K562 (cell line): ENCODE measurements at places on chromosomes 11 and 22.

- DNase-seq, result no peak
Measured at GRCh38 chr11:129275828-129276227, 83.7 kb upstream of the ARHGAP32 start.

DNA sequence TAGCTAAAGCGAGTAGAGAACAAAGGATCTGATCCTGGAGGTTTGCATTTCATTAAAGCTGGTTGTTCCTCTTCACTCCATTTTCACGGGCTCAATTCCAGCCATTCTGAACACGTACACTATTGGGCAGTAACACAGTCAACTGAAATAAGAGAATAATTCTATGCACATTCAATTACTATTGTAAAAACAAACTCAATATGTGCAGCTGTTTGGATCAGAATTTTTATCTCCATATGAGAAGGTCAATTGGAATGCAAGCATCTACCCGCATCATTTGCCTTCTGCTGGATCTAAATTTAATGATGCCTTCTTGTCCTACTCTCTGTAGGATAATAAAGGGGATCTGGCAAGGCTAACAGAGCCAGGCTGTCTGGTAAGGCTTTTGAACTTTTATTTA is 562.8 kb upstream of the CCDC179 start:
- DNase-seq, result no peak

DNA sequence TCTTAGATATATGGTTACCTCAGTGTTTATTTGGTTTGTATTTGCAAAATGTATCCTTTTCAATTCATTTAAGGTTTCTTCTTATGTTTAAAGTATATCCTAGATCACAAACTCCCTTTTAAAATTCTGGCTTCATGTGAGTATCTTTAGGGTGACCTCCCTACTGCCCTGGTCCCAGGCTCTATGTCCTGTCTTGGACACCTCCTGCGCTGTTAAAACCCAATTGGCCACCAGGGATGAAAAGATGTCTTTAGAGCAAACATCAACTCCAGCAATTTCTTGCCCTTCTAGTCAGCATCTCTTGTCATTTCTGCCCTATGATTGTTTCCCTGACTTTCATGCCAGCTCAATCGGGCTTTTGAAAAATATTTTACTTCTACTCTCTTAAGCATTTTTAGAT is 28.8 kb upstream of the SYT13 start:
- DNase-seq, result no peak

DNA sequence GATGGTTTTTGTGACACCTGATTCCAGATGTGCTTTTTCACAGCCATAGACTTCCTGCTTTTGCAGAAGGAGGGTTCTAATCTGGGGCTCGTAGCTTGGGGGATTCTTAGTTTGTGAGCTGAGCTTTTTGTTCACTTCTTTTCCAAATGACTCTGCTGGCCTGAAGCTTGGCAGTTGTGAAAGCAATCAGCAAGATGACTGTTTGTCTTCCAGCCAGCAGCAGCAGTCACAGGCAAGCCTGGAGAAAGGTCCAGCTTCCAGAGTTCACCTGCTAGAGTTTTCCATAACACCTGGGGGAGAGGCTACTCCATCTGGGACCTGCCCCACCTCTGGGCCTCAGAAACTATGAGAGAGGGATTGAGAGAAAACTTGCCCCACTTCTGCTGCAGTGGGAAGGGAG is 4.1 kb downstream of the MARK2 start:
- no peak for DNase-seq

GRCh38 chr11:68878022-68878421 is 25.6 kb downstream of the MRPL21 start:
- no peak for DNase-seq

DNA sequence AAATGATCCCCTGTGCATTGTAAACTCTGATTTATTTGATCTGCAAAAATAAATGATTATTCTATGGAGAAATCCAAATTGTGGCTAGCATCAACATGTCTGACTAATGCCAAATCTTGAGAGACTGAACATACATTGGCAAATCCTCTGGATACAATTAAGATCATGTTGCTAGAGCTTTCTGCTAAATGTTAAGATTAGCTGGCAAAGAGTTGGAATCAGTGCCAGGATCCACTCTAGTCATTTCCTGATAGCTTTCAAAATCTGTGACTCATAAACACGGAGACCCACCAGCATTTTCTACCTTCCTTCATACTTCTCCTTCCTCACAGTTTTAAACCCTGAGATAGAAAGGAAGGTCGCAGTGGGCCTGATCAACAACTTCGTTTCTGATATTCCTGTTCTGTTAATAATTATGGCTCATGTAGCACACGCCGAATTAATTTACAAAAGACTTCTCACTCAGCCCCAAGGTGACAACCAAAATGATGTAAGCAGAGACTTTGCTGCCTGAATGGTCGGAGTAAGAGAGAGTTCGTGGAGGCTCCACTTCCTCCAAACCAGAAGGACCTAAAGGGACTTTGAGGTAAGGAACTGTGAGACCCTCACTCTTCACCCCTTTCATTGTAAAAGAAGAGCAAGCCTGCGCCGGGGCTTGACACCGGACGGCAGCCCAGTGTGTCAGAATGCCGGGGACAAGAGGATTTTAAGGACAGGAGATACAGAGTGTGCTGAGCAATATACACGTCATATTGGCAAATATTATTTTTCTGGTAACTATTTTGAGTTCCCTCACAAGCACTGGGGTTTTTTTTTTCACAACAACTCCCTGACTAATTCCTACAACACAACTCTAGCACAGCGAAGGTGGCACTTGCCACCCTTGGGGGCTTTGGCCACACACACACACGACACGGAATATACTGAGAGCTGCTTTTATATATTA is 42.0 kb downstream of the SERPINH1 start:
- no peak for DNase-seq

DNA sequence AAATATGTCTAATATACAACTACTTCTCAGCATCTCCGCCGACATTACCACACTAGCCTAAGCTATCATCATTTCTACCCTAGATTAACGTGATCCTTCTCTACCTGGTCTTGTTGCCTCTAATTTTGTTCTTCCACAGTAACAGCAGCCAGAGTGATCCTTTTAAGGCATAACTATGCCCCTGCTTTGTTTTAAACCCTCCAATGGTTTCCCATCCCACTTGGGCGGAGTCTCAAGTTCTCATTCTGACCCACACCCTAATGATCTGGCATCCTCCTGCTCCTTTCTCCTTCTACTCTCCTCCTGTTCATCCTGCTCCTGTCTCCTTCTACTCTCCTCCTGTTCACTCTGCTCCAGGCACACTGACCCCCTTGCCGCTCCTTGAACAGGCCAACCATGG is 31.9 kb upstream of the POU2AF1 start:
- no peak for DNase-seq

GRCh38 chr11:95692526-95693260 is 96.9 kb downstream of the FAM76B start:
- no peak for DNase-seq

DNA sequence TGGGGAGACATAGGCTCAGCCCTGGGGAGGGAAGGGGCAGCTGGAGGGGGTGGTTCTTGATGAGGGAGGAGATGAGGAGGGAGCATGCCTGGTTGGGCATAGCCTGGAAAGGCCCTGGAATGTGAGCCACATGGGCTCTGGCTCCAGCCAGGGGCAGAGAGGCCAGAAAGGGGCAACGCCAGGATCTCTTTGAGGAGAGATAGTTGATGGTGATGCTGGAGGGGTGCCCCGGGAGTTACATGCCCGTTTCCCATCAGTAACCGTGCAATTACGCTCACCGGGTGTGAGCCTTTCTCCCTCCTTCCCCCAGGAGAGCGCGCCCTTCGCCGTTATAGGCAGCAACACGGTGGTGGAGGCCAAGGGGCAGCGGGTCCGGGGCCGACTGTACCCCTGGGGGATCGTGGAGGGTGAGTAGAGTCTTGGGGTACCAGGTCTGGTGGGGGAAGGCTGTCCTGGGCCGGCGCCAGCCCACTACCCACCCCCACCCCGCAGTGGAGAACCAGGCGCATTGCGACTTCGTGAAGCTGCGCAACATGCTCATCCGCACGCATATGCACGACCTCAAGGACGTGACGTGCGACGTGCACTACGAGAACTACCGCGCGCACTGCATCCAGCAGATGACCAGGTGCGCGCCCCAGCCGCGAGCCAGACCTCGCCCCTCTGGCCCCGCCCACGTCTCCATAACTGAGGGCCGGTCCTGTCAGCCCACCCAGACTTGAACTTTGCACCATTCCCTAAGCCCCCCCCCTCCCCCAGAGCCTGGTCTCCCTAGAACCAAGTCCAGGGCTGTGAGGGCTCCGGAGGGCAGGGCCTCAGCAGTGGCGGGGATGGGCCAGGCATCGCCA is 1.8 kb upstream of the GP1BB start:
- DNase-seq, result no peak

GRCh38 chr11:64649291-64649697 is 58.3 kb downstream of the SLC22A12 start:
- peak; percentile 70 for DNase-seq

DNA sequence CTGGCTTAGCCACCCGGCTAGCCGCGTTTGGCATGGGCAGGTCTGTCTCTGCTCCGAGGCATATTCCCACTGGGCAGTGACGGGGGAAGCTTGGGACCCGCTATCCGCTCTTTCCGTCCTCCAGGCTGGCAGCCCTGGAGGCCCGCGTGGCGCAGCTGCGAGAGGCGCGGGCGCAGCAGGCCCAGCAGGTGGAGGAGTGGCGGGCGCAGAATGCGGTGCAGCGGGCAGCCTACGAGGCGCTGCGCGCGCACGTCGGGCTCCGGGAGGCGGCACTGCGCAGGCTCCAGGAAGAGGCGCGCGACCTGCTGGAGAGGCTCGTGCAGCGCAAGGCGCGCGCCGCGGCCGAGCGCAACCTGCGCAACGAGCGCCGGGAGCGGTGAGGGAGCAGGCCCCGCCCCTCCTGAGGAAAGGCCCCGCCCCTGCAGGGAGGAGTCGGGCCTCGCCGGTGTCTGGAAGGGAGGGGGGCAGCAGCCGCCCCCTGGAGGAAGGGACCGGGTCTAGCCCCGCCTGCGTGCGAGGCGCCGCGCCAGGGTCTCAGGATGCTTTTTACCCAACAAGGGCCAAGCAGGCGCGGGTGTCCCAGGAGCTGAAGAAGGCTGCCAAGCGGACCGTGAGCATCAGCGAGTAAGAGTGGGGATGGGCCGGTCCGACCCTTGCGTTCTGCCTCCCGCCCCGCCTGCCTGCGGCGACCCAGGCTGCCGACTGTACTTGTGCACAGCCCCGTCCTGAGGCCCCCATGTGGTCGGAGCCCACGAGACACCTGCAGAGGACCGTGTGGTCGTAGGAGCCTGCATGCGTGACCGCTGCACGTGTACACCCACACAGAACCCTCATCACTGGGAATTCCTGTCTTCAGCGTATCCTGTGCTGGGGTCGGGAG is 7.9 kb downstream of the ATG16L2 start:
- DNase-seq, result peak; percentile 94
